ENCODE measurements at places on chromosomes 3 and 15.

GRCh38 chr3:145197051-145197820 is 963.7 kb downstream of the PLOD2 start:
- DNase-seq, result no peak

DNA sequence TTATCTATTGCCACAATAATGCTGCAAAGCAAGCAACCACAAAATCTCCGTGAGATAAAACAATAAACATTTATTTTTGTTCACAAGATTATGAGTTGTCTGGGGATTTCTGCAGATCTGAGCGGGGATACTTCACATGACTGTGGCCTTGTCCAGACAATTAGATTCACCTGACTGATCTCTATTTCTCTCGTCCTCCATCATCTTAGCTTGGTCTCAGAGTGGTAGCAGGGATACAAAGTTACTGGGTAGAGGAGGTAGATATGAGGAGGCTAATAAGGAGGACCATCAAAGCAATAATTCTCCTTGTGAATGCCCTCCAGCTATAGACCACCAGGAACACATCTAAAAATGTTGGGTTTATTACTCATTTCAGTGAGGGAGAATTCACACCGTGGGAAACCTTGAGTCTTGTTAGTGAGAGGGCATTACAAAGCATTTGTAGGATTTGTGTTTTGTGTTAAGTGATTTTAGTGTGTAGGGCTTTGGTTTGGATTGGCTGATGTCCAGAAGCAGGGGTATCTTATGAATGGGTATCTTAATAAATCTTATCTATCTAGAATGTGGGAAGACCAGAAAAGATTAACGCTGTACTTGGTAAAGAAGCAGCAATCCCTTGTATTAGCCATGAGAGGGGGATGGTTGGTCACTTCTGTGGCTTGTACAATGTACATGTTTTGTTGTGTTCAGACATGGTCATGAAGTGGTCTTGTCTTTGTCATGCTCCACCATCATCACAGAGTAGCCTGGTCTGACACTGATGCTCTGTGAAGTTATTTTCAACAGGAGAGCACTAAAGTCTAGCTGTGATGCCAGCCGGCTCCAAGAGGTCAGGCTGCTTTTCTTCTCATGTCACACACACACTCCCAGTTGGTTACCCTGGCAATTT is 287.6 kb upstream of the STT3B start:
- DNase-seq, result no peak

DNA sequence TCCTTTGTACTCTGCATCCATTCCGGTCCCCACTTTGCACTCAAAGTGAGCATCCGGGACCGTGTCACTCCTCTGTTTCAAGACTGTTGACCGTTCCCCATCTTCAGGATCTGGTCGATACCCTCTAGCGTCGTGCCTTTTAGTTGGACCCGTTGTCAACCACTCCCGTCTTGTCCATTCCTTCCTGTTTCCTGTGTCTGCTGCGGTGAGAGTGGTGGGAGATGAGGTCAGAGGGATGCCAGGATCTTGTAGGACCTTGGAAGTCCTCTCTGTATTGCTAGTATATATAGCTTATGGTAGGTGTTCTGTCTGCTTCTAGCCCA is 624 bp downstream of the BRK1 start:
- peak; percentile 0 for DNase-seq

GRCh38 chr3:63631670-63632069 is 20.8 kb upstream of the SNTN start:
- no peak for DNase-seq

DNA sequence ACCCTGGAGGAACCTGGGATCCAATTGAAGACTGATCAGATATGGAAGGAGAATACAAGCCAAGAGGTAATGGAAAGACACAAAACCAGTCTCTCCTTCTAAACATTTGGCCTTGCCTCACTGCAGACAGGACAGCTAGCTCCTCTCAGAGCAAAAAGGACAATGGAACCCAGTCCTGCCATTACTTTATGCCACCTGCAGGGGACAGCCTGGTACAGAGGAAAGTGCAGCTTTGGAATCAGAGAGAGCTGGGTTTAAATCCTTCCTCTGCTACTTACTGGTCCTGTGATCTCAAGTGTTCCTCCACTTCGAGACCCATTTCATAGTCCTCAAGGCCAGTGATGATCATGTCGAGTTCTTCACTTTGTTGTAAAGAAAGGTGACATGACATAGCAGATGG is 159.4 kb upstream of the SMAD3 start:
- DNase-seq, result no peak

GRCh38 chr15:38849046-38849445 is 284.4 kb upstream of the RASGRP1 start:
- no peak for DNase-seq

DNA sequence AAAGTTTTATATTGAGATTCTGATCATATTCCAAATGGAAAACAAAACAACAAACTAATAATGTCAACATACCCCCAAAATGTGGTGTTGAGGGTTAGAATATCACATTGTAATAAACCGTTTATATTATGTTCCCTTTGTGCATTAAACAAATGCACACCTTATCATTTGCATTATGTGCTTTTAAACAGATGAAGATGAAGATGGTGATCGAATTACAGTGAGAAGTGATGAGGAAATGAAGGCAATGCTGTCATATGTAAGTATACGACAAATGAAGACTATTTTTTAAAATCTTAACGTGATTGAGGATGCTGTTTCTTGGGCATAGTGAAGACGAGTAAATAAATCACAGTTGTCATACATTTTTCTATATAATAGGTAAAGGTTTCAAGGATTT is 20.6 kb downstream of the MAP2K5 start:
- no peak for DNase-seq

GRCh38 chr3:52533623-52534280 is at the start of gene NT5DC2:
NT5DC2 (minus strand) TSS chr3:52533857; CDS start chr3:52533737, 120 bp downstream.
- DNase-seq, result no peak

DNA sequence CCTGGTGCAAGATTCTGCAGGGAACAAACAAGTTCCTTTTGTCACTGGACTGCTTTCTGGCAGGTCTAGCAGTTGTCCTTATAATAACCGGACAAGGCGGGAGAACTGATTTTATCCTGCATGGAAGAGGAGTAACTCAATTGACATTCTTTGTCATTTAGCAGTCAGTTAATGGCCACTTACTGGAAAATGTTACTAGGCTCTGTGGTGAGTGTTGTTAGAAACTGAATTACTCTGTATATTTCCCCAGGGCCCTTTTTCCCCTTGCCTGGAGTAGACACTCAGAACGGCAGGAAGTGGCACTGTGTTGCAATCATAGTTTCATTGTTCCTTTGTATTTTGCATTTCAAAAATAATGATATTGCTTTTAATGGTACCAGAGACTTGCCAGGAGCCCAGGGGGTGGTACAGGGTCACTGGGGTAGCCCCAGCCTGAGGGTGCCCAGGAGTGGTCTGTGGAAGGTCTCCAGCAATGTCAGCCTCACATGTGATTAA is 318.6 kb upstream of the LRRFIP2 start:
- DNase-seq, result no peak

DNA sequence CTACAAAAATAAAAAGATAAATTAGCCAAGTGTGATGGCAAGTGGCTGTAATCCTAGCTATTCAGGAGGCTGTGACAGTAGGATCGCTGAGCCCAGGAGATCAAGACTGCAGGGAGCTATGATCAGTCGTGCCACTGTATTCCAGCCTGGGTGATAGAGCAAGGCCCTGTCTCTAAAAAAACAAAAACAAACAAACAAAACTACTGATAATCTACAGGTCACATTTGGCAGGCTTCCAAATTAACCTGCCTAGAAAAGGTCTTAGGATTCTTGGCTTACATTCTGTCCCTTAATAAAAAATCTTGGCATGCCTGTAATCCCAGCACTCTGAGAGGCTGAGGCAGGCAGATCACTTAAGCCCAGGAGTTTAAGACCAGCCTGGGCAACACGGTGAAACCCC is 33.4 kb upstream of the SETD2 start:
- no peak for DNase-seq

DNA sequence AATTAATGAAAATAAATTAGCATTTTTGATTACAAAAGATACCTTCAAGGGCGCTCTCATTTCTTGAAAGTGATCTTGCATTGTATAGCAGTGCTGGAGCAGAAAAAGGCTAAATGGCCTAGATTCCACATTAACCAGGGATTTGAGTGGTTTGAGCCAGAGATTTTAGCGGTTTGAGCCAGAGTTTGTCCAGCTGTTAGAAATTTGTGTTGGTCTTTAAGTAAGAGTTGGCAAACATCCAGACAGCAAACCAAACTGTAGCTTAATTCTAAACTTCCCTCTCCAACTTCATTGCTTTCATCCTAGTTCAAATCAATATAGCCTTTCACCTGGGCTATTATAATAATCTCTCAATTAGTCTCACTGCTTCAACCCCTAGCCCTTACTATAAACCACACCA is 351.7 kb downstream of the IGSF11 start:
- no peak for DNase-seq

- DNase-seq, result no peak
Measured at GRCh38 chr3:46897031-46897430, 19.5 kb downstream of the PTH1R start.

GRCh38 chr3:81013360-81013759 is 748.1 kb downstream of the GBE1 start:
- DNase-seq, result no peak
